ENCODE measurements at places on chromosomes 12 and 14.

GRCh38 chr14:88258021-88258420 lies 65.0 kb downstream of the KCNK10 start:
- DNase-seq = no peak

DNA sequence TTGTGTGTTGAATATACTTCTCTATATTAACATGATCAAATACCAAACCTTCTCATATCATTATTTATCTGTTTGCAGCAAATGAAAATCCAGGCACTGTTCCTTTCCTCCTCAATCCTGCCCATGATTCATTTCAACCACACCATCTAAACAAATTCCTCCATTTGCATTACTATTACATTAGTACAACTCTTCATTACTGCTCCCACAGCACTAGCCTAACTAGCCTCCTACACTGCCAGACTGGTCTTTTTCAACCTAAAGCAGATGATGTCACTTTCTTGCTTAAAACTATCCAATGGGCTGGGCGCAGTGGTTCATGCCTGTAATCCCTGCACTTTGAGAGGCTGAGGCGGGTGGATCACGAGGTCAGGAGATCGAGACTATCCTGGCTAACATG lies 117.3 kb upstream of the MYF6 start:
- no peak for DNase-seq

DNA sequence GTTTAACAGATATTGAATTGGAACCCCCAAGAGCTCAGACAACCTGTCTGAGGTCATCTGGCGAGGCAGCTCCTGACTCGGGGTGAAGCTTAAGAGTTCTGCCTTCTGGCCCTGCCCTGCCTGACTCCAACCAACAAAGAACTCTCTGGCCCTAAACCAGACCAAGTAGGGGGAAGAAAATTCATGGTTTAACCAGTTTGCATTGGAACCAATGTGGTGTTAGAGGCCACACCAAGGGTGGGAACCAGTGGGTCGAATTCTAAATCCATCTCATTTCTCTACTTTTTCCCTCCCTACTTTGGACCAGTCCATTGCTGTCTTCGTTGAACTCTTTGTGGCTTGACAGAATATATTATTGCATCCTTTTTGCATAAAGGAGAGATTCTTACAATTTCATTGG lies 30.4 kb upstream of the GSG1 start:
- no peak for DNase-seq

DNA sequence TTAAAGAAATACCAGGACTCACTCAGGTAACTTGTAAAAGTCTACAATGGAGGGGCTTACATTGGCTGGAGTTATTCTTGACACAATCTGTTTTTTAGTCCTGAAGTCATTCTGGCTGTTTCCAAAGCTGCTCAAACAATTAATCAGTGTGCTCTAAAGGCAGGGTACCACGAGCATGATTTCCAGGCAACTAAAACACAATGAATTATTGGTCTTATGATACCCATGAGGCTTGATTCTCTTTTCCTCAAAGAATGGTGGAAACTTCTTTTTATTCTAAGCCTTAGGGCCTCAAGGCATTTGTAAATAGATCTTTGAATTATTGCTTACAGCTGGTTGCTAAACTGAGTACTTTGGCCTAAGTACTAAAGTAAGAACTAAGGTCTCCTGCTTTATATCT lies 199.8 kb upstream of the PDZRN4 start:
- DNase-seq = no peak

DNA sequence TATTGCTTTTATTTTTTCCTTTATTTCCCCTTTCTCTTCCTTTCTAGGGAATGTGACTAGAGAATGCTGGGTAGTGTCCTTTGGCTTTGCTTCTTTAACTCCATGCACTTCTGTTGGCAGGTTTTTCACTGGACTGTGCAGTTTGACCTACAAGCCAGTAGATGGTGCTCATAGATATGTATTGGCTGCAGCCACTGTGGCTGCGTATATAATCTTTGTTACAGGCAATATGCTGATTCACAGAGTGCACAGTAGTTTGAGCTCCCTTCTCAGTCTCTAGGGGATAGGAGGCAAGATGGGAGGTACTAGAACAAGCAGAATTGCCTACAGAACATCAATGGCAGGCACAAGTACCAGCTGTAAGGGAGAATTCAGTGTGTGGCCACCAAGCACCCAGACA lies 503.5 kb downstream of the LRFN5 start:
- DNase-seq = no peak

DNA sequence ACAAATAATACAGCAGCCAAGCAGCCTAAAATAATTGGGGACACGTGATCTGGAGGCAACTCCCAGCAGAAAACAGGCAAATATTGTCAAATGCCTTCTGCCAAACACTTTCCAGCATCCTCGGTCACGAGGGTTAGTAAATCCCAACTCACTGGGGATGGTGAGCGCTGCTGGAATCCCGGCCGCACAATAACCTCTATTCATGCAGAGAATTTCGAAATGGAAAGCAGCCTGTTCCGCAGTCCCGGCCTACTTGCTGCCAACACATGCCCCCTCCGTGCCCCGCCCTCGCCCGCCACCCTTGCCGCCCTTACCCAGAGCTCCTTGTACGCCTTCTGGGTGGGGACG lies 62.2 kb downstream of the RFX4 start:
- no peak for DNase-seq

DNA sequence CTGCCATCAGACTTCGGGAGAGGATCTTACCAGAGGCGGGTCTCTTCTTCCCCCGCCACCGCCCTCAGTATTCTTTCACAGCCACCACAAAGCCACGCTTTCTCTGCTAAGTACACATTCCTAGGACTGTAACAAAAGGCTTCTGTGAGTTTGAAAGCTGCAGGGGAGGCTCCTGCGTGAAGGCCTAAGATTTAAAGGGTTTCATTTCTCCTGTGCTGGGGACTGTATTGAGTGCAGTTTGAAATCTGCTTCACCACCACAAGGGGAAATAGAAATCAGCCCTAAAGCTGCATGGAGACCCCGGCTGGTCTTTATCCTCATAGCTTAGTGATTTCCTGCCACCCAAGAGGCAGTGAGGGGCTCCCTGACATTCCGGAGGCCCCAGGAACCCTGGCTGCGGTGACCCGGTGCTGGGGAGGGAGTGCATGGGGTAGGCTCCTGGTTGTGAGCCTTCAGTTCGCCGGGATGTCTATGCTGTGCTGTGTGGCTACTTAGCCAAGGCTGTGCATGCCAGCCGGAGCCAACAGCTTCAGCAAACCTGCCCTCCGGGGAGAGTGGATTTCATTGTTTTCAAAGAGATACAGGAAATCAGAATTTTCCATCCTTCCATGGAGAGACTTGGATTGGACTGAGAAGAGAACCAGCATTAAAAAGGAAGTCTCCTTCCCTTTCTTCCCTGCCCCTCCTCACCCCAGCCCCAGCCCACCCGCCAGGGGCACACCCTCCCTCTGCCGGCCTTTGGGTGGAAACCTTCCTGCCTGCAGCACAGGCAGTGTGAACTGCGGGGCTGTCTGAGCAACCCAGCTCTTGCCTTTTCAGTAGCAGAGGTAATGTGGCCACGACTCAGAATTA lies 163.3 kb downstream of the ETV6 start:
- no peak for DNase-seq

GRCh38 chr12:95766356-95767019 lies 24.1 kb downstream of the NTN4 start:
- DNase-seq = no peak

DNA sequence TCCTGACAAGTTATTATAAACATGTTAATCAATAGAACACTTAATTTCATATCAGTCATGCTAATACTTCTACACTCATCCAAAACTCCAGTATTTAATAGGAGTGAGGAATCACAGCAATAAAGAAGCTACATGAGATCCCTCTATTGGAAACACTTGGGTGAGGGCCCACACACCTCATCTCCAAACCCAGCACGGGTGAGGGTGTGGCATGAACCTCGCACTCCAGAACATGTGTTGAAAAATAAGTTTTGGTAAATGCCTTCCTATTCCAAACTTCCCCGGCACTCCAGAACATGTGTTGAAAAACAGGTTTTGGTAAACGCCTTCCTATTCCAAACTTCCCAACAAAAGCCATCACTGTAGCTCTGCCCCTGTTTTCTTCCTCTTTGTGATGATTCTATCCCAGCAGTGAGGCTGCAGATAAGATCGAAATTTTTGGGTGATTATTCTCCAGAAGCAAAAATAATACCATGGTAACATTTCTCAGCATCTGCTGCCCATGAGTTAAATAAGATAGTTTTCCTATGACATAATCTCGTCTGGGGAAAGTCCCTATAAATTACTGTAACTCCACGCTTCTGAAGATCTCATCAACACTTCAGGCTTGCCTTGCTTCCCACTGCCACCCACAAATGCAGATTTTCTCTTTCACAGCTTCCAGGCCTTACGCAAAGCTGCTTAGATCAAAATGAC lies 24.4 kb upstream of the PTPRB start:
- no peak for DNase-seq

All from NCI-H1930 (cell line).